ENCODE measurements at places on chromosomes 6 and 20.
A peak's percentile ranks its signal among the peaks of the same experiment; 100 is the strongest.

DNA sequence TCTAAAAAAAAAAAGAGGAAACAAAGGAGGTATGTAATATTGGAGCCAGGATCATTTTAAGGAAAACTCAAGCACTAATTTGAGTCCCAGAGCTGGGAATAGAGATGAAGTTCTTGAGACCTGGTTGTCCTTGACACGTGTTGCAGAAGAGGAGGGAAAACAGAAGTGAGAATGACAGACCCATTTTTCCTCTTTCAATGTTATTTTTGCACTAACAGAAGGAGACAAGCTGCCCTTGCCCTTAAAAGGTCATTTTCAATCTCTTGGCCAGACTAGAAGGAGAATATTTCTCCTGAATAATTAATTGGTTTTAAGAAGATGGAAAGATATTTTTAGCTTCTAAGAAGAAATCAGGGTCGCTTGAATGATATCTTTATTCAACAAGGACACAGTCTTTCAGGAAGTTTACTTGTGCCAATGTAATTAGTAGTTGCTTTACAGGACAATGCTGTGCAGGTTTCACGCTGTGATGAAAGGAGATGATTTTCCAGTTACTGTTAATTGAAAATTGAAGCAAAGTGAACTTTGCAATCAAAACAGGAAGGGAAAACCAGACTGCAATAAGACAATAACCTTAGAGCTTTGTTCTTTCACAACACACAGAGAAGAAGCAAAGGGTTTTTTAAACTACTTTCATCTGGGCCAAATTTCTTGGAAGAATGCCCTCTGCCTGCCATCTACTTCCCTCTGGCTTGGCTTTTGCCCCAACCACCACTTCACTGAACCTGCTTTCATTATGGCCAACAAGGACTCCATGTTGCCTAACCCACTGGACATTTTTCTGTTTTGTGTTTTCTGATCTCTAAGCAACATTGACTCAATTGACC is 107.8 kb upstream of the SHLD1 start:
- peak; percentile 69 for DNase-seq

GRCh38 chr20:12152996-12153395 is 235.3 kb downstream of the BTBD3 start:
- no peak for DNase-seq

DNA sequence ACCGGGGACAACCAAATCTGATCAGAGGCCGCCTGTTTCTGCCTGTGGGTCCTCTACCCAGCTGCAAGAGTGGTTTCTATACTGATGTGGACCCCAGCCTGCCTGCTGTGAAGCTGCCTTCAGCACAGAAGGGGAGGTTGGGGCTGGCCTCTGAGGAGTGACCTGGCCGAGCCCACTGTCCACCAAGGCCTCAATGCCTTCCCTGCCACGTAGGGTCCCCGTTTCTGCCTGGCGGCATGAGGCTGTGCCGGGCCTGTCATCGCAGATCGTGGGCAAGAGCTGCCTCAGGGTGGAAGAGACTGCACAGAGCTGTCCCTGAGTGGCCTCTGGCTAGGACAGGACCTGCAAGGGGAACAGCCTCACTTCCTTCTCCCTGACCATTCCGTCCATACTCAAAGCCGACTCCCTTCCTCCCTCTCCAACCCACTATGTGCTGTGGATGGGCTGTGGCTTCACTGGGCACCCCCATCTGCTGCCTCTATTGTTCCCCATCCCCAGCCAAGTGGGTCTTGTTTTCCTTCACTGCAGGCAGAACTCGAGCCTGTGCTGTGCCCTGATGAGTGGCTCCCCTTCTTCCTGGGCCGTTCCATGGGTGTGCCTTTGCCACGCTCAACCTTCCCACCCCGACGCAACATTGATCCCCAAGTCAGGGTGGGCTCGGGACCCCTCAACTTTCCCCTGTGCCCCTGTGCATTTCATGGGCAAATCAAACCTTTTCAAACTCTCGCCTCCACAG is 60.3 kb downstream of the ERMARD start:
- no peak for DNase-seq

- no peak for DNase-seq
These were observed 334.6 kb downstream of the ESR1 start for GRCh38 chr6:152142105-152142504.

GRCh38 chr6:24501374-24501773 is 6.6 kb downstream of the ALDH5A1 start:
- DNase-seq = no peak

- no peak for DNase-seq
These were observed 20.1 kb downstream of the SLCO4A1 start for GRCh38 chr20:62662422-62662821.

GRCh38 chr20:48827855-48828733 is at the start of gene PREX1:
PREX1 (minus strand) TSS chr20:48827999; CDS start chr20:48827860, 139 bp downstream.
- peak; percentile 48 for DNase-seq

DNA sequence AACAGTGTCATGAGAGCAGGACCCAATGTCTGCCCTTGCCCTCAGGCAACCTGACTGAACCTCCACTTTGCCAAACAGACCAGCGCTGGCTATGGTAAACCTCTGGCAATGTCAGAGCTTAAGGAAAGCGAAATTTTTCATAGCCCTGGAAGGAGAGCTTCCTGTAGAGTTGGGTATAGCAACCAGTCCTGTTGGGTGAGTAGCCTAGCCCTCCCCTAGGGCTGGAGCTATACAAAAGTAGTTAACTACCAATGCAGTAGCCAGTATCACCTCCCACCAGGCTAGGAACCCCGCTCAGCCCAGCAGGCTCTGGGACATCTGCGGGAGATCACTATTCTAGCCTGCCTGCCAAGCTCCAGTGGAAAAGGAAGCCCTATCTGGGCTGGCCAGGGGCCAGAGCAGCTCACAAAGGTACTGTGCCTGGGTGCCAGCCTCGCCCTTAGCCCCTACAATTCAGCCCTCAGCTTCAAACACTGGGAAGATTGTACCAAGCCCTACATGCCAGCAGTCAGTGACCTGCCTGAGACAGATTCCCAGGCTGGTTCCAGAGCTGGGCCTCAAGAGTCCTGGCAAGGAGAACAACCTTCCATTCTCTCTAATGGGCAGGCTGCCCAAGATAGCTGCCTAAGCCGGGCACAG is 7.9 kb downstream of the WFDC3 start:
- DNase-seq = no peak

DNA sequence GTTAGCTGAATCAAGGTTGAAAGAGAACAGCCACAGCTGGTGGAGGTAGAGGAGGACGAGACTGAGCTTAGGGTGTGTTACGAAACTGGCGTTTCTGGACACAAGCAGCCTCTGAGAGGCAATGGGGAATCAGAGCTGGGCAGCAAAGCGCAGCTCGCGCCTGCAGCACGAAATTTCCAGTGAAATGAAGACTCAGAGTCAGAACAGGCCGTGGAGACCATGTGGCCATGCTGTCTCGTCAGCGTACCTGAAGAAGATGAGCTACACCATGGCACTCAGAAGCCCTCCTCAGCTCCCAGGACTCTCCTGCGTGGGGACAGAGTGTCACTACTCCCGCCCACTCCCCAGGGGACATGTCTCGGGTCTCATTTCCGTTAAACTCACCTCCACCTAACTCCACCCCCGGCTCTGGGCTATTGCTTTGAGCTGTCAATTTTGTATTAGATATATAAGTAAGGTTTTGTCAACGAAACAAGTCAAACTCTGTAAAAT is 256.9 kb downstream of the ERMARD start:
- no peak for DNase-seq

- DNase-seq = no peak
These were observed 40.5 kb downstream of the HLA-F start for GRCh38 chr6:29763491-29764289.

- no peak for DNase-seq
These were observed 43.9 kb downstream of the IL20RA start for GRCh38 chr6:137000825-137001224.
